ENCODE measurements at places on chromosomes 7 and 10.

DNA sequence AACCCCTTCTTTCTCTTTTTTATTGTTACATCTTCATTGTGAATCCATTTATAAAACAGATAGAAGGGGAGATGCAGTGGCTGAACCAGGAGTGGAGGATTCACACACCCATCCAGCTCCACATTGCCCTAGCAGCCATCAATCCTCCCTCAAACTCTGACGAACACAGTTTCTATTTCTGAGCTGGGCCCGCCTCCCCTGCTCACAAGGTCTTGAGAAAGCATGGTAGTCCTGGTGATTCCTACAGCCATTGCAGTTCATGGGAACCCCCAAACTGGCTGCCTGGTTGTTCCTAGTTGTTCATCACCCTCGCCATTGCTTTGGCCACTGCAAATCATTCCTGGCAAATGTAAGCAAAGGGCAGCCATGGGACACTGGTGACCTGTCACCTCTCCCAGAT lies 258.5 kb upstream of the AOAH start:
- no peaks in the 10 kb centered on the region for H3K4me1 ChIP-seq
- H3K4me3 ChIP-seq: no peak overlapping the region
- H3K27me3 ChIP-seq: no peaks in the 10 kb centered on the region
- H3K36me3 ChIP-seq: 0 out of 2 replicates have a peak, but pooled peaks cover 4% of the 10 kb centered on the region
- no peak overlapping the region for H3K27ac ChIP-seq

GRCh38 chr7:50685135-50686065 lies 97.3 kb downstream of the GRB10 start:
- H3K4me1 ChIP-seq: no peaks in the 10 kb centered on the region
- DNase-seq: no peak
- H3K36me3 ChIP-seq: no peaks in the 10 kb centered on the region
- H3K4me3 ChIP-seq: no peak overlapping the region

GRCh38 chr10:21020545-21020944 lies 123.4 kb upstream of the NEBL start:
- no peaks in the 10 kb centered on the region for H3K36me3 ChIP-seq
- peak; percentile 21 for DNase-seq
- no peak overlapping the region for H3K4me3 ChIP-seq
- no peak overlapping the region for H3K27ac ChIP-seq
- H3K4me1 ChIP-seq: no peaks in the 10 kb centered on the region

- no peak overlapping the region for H3K27ac ChIP-seq
- H3K4me3 ChIP-seq: no peak overlapping the region
- DNase-seq: no peak
Measured at GRCh38 chr10:27192284-27192683, 37.1 kb downstream of the MASTL start.

- no peak for DNase-seq
- peaks cover 4% of the 10 kb centered on the region for H3K36me3 ChIP-seq
- no peaks in the 10 kb centered on the region for H3K27me3 ChIP-seq
- H3K4me3 ChIP-seq: no peak overlapping the region
Measured at GRCh38 chr10:21587391-21587790, 53.4 kb downstream of the MLLT10 start.

DNA sequence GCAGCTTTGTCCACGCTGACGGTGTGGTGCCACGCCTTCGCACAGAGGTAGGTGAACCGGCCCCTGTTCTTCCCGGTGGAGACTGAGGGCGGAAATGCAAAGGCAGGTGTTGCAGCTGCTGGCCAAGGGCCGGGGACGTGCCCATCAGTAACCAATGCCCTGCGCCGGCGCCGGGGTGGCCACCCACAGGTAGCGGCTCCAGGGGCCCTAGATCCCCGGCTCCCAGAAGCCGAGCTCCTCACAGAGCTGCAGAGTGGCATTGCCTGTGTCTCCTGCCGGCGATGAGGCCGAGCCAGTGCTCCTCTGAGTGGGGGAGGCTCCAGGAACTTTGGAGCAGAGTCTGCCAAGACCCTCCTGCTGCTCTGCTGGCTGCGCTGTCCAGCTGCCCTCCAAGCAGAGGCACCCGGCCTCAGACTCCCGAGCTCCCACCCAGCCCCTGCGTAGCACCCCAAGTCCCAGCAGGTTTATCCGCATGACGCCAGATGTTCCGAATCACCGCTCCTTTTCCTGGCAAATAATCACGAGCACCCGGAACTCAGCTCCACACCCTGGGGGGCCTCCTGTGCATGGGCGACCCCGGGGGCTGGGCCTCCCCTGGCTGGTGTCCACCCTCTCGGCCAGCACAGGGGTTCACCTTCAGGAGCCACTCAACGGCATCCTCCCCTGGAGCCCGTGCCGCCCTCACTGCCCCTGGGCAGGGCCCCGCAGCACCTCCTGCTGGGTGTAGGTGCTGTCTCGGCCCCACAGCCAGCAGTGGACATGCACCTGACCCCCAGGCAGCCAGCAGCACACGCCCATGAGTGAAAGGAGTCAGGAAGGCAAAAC lies 22.1 kb downstream of the CFAP46 start:
- no peaks in the 10 kb centered on the region for H3K36me3 ChIP-seq
- H3K4me3 ChIP-seq: no peak overlapping the region
- no peak for DNase-seq
- H3K27me3 ChIP-seq: no peaks in the 10 kb centered on the region
- no peak overlapping the region for H3K27ac ChIP-seq

DNA sequence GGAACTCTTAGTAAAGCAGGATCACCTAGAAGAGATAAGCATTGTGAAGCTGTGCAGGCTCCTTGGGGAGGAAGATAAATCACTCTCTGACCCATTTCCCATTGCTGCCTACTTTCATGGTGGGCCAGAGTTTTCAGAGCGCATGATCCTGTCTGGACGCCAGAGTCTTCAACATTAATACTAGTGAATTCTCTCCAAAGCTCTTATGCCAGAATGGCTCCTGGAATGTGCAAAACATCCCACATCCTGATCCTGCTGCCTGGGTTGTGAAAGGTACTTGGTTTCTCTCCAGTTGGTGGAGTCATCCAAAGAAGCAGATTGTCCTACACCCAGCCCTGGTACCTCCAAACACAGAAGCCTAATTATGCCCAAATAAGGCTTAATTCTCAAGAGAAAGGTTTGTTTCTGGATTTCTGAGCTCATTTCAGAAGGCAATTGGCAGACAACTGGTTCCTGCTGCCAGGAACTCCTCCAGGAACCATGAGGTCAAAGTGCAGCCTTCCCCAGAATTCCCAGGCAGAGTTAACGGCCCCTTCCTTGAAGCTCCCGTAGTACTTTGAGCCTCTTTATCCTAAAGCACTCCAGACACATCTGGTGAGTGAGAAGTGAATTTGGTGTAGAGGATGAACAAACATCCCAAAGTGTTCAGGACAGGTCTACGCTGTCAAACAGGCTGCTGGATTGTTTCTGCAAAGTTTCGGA lies 495.2 kb downstream of the PLXNA4 start:
- no peaks in the 10 kb centered on the region for H3K4me1 ChIP-seq
- no peak overlapping the region for H3K27ac ChIP-seq
- no peak overlapping the region for H3K4me3 ChIP-seq
- no peaks in the 10 kb centered on the region for H3K27me3 ChIP-seq

- no peak overlapping the region for H3K4me3 ChIP-seq
- no peaks in the 10 kb centered on the region for H3K36me3 ChIP-seq
- no peaks in the 10 kb centered on the region for H3K27me3 ChIP-seq
- no peaks in the 10 kb centered on the region for H3K4me1 ChIP-seq
- no peak for DNase-seq
Measured at GRCh38 chr10:14086596-14086995, 244.1 kb downstream of the FRMD4A start.

GRCh38 chr7:13742811-13743210 lies 246.7 kb downstream of the ETV1 start:
- no peak overlapping the region for H3K27ac ChIP-seq
- no peak for DNase-seq
- H3K36me3 ChIP-seq: no peaks in the 10 kb centered on the region
- no peaks in the 10 kb centered on the region for H3K27me3 ChIP-seq

DNA sequence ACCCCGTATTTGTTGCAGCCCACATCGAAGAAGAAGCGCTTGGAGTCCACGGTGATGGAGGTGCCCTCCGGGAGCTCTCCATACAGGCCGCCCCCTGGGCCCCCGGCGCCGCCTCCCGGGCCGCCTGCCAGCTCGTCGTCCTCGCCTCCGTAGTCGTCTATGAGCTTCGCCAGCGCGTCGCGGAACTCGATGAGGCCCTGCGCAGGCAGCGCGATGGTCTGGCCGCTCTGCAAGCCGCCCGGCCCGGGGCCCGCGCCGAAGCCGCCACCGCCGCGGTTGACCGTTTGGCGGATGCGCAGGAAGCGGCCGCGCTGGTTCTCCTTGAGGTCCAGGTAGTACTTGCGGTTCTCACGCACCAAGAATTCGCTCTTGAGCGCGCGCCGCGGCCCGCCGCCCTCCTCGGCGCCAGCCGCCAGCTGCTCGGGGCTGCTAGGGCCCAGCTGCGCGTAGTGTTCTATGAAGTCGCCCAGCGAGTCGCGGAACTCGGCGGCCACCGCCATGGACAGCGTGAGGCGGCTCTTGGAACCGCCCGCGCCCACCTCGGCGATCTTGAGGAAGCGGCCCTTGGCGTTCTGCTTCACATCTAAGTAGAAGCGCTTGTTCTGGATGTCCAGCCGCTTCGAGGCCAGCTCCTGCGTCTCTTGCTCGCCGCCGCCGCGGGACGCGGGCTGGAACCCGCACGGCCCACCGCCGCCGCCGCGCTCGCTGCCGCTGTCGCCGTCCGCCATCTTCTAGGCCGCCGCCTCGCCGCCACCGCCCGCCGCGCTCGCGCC lies 523 bp downstream of the PURB start:
- H3K36me3 ChIP-seq: no peaks in the 10 kb centered on the region
- no peak for DNase-seq
- no peaks in the 10 kb centered on the region for H3K27me3 ChIP-seq
- H3K27ac ChIP-seq: peak overlapping the region; percentile 81
- H3K4me3 ChIP-seq: peak overlapping the region; percentile 93
- 0 out of 2 replicates have a peak, but pooled peaks cover 3% of the 10 kb centered on the region for H3K4me1 ChIP-seq

DNA sequence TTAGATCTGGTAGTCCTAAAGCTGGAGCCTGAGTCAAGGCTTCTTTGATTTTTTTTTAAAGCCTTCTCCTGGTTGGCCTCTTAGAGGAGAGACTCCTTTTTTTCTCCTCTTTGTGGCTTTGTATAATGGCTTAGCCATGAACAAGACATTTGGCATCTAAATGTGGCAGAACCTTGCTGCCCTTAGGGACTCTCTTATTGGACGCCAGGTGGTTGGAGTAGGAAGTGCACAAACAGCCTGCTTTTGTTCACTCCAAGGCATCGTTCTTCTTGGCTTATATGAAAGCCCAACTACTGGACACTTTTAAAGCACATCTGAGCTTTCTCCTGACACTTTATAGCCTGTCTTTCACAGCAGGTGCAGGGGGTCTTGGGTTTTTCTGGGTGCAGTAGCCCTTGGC lies 25.0 kb downstream of the ZPBP start:
- no peak overlapping the region for H3K4me3 ChIP-seq
- H3K4me1 ChIP-seq: peaks cover 5% of the 10 kb centered on the region

DNA sequence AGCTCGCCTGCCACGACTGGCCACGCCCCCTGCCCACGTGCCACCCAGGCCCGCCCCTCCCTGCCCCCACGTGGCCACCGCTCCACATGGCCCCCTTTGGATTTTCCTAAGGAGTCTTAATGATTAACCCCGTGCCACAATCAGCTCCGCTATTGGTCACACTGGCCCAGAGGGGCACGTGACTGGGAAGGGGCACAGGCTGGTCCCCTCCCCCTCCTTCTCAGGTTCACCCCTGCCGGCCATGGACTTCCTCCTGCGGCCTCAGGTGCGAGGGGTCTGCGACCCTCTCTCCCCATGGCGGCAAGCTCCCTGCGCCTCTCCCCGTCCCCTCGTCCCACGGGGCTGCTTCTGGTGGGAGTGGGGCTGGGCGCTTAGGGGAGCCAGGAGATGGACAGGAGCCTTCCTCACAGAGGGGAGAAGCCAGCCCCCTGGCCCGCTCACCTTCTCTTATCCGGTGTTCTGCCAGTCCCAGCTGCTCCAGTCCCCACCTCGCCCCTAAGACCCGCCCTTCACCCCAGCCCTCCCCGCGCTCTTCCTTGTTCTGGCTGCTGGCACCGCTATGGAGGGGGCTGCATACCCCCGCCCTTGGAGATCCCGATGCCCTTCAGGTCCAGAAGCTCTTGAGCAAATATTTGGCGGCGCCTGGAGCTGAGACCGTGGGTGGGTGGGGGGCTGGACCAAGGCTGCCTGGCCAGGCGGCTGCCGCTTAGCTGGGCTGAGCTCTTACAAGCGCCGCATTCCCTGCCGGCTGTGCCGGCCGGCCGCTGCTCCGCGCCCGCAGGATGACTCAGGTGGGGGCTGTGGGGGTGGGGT lies 3.2 kb downstream of the SLC4A2 start:
- H3K4me3 ChIP-seq: no peak overlapping the region
- no peak for DNase-seq
- H3K4me1 ChIP-seq: peaks cover 15% of the 10 kb centered on the region
- peaks cover 10% of the 10 kb centered on the region for H3K36me3 ChIP-seq
- no peaks in the 10 kb centered on the region for H3K27me3 ChIP-seq

DNA sequence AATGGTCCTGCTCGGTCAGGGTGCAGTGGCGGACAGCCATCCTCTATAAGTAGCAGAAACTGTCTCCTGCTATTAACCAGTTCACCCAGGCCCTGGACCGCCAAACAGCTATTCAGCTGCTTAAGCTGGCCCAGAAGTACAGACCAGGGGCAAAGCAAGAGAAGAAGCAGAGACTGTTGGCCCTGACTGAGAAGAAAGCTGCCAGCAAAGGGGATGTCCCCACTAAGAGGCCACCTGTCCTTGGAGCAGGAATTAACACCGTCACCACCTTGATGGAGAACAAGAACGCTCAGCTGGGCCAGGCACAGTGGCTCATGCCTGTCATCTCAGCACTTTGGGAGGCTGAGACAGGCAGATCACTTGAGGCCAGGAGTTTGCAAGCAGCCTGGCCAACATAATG lies 5.6 kb upstream of the NSUN5 start:
- no peak overlapping the region for H3K27ac ChIP-seq
- no peak overlapping the region for H3K4me3 ChIP-seq
- no peak for DNase-seq

GRCh38 chr7:22433710-22434460 lies 66.1 kb downstream of the STEAP1B start:
- no peaks in the 10 kb centered on the region for H3K36me3 ChIP-seq
- no peak overlapping the region for H3K4me3 ChIP-seq

- H3K4me1 ChIP-seq: peaks cover 18% of the 10 kb centered on the region
- H3K27ac ChIP-seq: no peak overlapping the region
- H3K4me3 ChIP-seq: no peak overlapping the region
- DNase-seq: no peak
- H3K36me3 ChIP-seq: 0 out of 2 replicates have a peak, but pooled peaks cover 2% of the 10 kb centered on the region
- H3K27me3 ChIP-seq: no peaks in the 10 kb centered on the region
Measured at GRCh38 chr10:61981460-61981859, 80.0 kb downstream of the ARID5B start.

GRCh38 chr7:157700231-157701005 lies 363.6 kb downstream of the DNAJB6 start:
- no peak overlapping the region for H3K27ac ChIP-seq
- H3K27me3 ChIP-seq: no peaks in the 10 kb centered on the region
- H3K36me3 ChIP-seq: no peaks in the 10 kb centered on the region

DNA sequence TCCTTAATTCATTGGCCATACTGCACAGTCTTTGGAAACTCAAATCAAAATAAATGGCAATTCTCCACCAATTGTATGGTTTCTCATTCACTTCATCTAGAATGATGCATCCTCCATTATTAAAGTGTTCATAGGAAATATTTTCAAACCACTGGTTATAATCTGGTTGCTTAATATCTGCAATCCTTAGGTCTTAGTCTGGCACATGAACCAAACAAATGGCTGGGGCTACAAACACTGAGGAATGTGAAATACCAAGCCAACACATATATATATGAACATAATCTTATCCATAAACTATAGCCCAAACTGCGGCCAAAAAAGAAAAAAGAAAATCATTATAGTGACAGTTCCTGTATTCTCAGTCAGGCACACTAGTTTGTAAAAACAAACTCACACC lies 5.7 kb upstream of the MSS51 start:
- peaks cover 15% of the 10 kb centered on the region for H3K36me3 ChIP-seq
- H3K27me3 ChIP-seq: no peaks in the 10 kb centered on the region
- H3K4me1 ChIP-seq: no peaks in the 10 kb centered on the region
- no peak for DNase-seq
- no peak overlapping the region for H3K4me3 ChIP-seq
- H3K27ac ChIP-seq: no peak overlapping the region
